ENCODE measurements at places on chromosomes 2 and 18.
A peak's percentile ranks its signal among the peaks of the same experiment; 100 is the strongest.

DNA sequence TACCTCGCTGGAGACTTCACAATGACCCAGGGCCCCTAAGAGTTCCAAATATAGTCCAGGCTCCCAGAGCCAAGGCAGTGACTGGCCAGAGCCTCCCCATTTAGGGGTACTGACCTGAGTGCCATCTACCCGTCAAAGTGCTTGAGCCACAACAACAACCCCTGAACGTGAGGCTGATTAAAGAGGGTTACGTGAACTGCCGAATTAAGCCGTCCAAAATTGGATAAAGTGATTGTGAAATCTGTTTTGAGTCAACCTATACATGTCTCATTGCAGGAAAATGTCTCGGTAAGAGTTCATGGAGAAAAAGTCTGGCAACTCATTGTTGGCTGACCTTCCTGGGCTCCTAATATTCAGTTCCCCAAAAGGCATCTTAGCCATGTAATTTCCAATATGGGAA, 116.3 kb downstream of the TTC32 start:
- no peak for DNase-seq

DNA sequence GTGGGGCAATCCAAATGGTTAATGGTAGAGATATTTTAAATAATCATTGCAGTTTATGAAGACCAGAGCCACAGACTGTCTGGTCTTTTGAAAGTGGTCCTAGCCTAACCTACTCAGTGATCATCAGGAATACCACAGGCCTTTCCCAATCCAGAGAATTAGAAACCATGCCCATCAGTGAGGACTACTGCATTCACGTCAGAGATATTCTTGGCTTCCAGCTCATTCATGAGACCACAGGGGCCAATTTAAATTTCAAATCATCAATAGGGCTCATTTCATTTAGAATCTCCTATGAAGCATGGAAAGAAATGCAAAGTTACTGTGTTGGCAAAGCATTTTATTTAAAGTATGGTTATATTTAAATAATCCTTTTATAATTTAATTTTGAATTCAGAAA, 362.3 kb upstream of the KCNJ3 start:
- DNase-seq, result no peak

DNA sequence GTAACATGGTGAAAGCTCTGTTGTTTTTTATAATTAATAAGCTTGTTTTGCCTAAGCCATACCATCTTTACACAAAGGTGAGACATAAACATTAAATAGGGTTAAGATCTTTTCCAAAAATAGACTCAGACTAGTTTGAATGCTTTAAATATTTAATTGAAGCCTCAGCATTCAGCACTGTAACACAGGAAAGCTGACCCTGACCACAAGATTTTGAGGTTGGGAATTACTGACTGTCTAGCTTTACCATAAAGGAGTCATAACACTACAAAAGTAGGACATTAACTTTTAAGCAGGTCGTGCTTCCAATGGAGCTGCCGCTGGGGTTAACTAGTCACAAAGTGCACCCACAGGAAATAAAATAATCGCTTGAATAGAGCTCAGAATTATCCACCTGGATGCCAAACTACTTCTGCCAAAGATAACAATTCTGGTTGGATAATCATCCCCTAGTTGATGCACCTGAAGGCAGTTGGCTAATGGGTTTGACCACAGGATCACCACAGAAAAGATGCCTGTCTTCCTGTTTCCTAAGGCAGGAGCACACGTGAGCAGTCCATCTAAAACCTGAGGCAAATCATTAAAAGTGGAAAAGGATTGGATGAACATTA, 106.2 kb downstream of the COBLL1 start:
- no peak for DNase-seq

GRCh38 chr2:224194161-224194560, 155.1 kb upstream of the SERPINE2 start:
- no peak for DNase-seq

GRCh38 chr18:12408247-12408869, 629 bp downstream of the PRELID3A start:
- no peak for DNase-seq

GRCh38 chr2:135831180-135831812, 5.7 kb downstream of the LCT start:
- DNase-seq, result no peak

GRCh38 chr18:55576001-55576400, 12.0 kb downstream of the TCF4 start:
- peak; percentile 24 for DNase-seq

DNA sequence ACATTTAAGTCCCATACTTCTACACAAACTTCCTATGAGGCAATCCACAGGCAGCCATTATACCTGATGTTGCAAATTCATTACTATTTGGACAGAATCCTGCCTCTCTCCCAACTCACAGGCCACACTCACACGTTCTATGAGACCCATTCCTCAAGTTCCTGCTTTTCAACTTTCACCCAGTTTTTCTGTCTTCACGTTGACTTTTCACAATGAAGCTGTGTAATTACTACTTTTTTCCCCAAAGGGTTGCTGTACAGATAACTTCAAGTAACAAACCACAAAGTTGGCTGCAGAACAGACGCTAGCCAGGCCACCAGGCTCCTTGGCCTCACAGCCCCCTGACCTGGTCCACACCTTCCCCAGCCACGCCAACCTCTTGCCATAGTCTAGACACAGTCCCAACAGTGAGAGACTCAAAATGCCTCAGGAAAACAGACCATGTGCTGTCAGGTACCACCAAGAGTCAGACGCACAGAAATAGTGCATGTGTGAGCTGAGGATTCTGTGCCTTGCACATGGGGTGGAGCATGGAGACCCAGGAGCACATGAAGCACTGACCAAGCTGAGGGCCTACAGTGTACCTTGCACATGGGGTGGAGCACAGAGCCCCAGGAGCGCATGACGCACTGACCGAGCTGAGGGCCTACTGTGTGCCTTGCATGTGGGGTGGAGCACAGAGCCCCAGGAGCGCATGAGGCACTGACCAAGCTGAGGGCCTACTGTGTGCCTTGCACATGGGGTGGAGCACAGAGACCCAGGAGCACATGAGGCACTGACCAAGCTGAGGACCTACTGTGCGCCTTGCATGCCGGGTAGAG, 61.0 kb downstream of the EIPR1 start:
- no peak for DNase-seq

DNA sequence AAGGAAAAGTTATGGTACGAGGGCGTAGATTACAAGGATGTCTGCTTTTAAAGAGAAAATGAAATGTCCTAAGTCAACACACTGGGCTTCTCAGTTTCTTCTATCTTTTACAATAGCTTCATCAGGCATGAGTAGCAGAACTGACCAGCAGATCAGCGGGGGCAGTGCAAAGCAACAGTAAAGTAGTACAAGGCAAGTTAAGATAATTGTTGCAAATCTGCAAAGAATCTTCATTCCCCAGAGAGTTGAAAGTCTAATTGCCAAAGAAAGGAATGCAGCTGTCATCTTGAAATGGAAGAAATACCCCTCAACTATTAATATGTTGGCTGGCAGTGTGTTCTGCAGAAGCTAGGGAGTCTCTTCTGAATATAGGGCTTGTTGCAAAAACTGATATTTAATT, 60.2 kb upstream of the SLC39A10 start:
- no peak for DNase-seq

GRCh38 chr2:45944074-45944473, 292.6 kb downstream of the PRKCE start:
- no peak for DNase-seq

GRCh38 chr2:127388423-127389164, 819 bp upstream of the MAP3K2 start:
- no peak for DNase-seq

DNA sequence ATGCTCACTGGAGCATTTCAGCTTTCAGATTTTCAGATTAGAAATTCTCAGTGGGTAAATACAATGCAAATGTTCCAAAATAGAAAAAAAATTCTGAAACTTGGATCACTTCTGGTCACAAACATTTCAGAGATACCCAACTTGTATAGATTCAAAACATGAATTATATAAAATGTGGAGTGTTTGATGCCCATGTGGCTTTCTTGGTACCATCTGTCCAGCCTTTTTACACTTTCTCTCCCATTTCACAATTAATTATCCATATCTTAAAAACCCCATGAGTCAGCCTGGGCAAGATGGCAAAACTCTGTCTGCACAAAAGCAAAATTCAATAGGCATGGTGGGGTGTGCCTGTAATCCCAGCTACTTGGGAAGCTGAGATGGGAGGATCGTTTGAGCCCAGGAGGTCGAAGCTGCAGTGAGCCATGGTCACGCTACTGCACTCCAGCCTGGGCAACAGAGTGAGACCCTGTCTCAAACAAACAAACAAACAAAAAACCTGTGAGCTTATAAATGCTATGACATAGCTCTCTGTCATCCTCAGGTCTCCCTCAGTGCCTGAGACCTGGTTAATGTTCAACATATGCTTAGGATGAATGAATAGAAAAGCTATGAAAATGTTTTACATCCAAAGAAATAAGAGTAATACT, 146.3 kb upstream of the TTC39C start:
- DNase-seq, result no peak

- no peak for DNase-seq
Observed at GRCh38 chr2:123518367-123518766, 506.7 kb upstream of the CNTNAP5 start.

DNA sequence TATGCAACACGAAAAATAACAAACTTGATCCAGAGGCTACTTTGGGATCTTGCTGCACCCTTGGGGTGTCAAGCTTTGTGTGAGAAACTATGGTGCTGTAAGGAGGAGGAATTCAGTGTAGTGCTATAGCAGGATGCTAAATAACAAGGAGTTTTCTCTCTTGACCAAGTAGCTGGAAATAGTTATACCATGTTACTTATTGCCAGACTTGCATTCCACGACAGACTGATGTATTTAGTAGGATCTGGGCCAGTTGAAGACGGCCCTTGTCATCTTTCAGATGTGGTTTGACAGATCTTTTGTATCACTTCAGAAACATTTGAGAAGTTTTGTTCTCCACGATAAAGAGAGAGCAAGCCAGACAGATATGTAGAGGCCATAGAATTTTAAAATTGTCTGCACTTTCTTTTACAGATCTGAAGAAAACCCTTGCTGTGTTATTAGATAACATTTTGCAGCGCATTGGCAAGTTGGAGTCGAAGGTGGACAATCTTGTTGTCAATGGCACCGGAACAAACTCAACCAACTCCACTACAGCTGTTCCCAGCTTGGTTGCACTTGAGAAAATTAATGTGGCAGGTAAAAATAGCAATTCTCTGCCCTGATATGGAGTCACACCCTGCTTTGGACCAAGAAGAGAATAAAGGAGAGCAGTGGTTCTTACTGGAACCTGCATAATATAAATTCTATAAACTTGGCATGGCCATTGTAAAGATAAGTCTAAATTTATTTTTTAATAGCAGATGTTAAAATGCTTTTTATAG, 16.3 kb downstream of the MGAT5 start:
- DNase-seq, result no peak

GRCh38 chr2:27494284-27494943, 586 bp downstream of the FNDC4 start:
- DNase-seq, result no peak

DNA sequence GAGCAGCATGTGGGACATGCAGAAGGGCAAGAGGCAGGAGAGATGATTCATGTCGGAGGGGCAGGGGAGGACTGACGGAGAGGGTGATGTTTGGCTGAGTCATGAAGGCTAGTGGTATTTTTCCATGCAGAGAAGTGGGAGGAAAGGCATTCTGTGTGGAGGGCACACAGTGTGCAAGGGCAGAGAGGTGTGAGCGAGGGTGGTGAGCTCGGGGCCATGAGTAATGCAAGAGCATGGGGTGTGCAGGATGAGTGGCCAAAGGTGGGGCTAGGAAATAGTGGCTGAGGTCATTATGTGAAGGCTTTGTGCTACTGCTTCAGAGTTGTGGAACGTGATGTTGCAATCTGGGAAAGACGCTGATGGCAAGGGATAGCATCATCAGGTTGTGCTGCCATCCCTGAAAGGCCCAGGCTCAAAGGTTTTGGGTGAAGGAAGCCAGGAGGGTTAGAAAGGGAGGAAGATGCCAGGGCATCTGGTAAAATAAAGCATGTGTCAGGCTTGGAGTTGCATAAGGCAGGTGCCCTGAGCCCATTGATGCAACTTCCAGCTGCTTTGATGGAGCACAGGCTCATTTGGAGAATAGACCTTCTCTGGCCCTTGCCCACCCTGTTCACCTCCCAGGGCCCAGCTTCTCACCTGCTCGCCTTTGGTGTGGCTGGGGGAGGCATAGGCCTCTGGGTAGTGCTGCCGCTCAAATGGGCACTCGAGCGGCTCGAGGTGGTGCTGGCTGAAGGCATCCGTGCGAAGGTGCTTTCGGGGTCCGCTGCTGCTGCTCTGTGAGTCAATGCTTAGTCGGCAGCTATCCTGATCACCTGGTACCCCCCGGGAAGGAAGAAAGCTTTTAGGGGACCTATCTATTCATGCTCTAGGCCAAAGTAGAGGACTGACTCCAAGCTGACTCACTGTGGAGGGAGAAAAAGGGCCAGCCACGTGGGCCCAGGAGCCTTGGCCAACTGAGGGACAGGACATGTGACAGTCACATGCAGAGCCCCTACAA, 37.5 kb downstream of the PAX8 start:
- peak; percentile 8 for DNase-seq

GRCh38 chr2:100628506-100628905, 65.7 kb downstream of the PDCL3 start:
- no peak for DNase-seq

Measured in SIG-M5 (cell line).